ENCODE measurements at places on chromosomes 6 and 20.

DNA sequence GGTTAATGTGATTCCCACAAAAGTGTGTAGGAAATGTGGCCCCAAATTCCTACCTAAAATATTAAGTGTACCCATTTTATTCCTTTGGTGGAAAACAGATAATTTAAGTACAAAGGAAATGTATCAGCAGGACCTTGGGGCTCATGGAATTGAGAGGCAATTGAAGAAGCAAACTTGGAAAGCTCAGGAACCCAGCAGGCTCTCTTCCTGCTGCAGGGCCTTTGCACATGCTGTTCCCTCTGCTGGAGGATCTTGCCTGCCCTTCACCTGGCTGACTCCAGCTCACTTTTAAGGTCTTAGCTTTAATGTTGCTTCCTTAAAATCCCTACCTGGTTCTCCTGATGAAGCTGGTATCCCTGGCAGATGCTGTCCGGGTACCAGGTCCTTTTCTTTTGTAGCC, 9.8 kb upstream of the BLCAP start:
- no peak for DNase-seq

GRCh38 chr6:100484474-100484873, 19.8 kb upstream of the SIM1 start:
- DNase-seq: no peak

DNA sequence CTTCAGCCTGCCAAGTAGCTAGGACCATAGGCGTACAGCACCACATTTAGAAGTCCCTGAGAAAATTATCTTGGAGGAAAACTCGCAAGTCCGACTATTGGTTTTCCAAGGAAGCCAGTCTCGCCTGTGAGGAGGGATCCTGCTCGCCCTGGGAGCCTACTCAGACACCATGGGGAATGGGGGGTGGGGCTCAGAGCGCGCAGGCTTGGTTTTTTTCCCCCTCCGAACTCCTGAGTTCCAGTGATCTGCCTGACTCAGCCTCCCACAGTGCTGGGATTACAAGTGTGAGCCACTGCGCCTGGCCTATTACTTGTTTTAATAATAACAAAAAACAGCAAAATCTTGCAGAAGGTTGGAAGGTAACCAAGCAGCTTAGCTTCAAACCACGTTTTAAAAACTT, 153.7 kb downstream of the OR2B2 start:
- DNase-seq: no peak

GRCh38 chr6:22751223-22751622, 181.9 kb downstream of the HDGFL1 start:
- no peak for DNase-seq

DNA sequence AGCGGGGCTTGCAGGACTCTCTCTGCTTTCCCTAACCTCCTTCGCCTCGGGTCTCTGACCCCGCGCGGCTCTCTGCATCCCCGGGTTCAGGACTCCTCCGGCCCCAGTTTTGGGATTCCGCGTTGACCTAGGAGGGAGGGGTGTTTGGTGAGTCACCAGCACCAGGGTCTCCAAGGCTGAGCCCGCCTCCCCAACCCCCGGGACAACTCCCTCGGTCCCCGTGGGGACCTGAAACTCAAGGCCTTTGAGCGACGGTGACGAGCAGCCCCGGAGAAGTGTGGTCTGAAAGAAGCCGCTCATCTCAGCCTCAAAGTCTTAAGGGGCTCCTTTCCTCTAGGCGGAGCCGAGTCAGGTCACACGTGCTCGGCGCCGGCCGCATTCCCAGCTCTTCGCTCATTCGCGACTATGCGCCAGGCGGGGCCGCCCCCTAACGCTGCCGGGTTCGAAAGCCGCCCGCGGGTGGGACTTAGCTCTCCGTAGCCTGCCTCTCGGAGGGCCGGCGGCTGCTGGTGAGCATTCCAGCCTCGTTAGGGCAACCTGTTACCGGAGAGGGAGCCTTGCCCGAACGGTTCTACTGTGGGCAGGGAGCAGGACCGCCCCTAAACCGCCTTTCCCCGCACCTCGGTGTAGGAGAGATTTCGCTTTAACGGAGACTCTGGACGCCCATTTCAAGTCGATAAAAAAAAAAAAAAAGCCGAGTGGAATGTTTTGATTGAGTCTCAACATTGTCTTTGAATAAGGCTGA, 3.0 kb upstream of the PRDM13 start:
- no peak for DNase-seq

- no peak for DNase-seq
Observed at GRCh38 chr6:33521489-33522091, 58.5 kb downstream of the BAK1 start.

GRCh38 chr20:57698116-57698866, 11.5 kb downstream of the PMEPA1 start:
- DNase-seq: no peak

DNA sequence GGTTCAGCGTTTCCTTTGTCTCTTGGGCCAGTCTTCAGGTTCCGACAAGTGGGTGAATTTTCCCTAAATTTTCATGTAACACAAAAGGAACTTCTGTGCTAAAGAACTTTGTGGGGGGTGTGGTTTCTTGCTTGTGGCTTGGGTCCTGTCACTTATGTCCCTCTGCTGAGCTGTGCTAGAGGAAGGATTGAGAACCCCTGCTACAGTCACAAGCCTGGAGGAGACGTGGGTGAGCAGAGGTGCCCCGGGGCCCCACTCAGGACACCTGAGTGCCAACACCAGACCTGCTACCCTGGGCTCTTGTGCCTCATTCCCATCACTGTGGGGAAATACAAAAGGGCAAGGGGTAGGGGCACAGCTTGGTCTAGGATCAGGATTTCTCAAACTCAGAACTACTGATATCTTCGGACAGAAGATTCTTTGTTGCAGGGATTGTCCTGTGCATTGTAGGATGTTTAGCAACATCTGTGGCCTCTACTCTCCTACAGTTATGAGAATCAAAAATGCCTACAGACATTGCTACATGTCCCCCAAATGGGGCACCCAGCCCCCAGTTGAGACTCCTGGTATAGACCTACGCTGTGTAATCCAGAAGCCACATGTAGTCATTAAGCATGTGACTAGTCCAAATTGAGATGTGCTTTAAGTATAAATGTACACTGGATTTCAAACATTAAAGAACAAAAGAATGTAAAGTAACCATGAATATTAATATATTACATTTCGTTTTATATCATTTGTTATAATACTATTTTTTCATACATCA, 128.7 kb downstream of the LY86 start:
- DNase-seq: no peak

DNA sequence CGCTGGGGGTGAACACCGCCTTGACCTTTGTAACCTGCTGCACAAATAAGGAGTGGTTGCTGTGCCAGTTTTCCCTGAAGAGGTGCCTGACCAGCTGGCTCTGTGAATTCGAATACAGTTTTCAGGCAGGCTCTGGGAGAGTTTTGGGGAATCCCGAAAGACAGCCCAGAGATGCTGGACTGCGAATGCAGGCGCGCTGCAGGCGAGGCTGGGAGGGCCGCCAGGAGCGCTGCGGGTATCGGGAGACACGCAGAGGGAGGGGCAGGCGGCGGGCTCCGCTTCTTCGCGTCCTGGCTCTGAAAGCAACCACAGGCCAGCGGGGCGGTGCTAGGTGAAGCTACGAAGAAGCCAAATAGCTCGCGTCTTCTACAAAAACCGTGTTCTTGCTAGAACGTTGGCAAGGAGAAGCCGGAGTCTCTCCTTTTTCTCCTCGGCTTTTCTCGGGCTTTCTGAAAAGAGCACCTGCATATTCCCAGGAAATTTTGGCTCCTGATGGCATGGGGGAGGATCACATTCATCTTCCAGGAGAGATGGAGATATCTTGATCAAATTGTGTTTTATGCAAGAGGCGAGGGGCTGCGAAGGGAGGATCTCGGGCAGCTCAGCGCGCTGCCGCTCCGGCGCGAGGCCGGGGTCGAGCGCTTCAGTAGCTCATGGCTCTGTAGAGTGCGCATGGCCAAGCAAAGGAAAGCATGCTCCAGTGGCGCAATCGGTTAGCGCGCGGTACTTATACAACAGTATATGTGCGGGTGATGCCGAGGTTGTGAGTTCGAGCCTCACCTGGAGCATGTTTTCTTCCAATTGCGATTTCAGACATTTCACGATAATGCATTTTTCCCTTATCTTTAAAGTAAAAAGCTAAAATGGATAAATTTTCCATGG, 158.1 kb upstream of the ZNF184 start:
- DNase-seq: peak; percentile 72

DNA sequence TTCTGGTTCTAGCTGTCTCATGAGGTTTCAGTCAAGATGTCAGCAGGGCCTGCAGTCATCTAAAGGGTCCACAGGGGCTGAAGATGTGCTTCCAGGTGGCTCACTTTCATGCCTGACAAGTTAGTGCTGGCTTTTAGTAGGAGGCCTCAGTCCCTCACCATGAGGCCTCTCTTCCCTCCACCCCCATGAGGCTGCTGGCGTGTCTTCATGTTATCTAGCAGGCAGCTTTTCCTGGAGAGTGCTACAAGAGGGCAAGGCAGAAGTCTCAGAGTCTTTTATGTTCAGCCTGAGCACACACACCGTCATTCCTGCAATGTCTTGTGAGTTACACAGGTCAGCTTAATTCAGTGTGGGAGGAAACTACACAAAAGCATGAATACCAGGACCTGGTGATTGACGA, 769.9 kb downstream of the HDGFL1 start:
- no peak for DNase-seq

DNA sequence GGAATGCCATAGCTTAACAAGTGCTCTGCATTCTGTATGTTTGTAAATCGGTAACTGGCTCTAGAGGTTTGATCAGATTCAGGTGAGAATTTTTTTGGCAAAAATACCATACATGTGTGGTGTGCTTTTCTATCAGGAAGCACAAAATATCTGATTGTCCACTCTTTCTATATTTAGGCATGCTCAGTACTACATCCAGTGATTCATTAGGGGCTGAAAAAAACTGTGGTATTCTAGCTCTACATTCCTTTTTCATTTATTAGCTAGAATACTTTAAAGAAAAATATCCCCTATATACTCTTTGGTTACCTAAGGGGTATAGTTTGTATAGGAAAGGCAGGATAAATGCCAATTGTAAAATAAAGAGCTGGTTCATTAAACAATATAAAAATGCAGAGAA, 10.6 kb upstream of the ELOVL2 start:
- no peak for DNase-seq

DNA sequence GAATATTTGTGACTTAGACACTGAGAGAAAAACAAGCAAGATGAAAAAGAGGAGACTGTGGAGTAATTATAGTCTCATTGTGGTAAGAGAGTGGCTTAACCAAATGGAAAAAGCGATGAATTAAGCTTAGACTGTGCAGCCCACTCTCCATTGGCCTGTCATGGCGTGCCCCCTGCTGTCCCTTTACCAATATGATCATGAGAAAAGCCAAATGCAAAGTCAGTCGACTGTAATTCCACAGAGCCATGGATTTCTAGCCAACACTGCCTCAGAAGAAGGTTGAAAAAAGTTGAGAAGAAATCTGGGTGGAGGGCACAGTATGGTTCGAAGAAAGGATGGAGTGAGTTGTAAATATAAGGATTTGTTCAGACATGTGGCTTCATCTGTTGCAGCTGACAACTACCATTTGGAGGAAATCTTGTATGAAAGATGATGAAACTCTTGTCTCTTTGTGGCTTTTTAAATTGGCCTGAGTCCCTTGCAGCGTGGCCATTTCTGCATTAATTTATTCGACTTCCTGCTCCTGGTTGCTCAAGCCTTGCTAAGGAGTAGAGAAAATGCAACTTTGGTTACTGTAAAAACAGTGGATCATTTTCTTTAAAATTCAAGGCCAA, 251.4 kb downstream of the DOK5 start:
- DNase-seq: no peak

GRCh38 chr6:73823046-73823735, 127.2 kb downstream of the CD109 start:
- DNase-seq: no peak

- DNase-seq: no peak
Observed at GRCh38 chr6:132811276-132811675, 3.1 kb upstream of the RPS12 start.

DNA sequence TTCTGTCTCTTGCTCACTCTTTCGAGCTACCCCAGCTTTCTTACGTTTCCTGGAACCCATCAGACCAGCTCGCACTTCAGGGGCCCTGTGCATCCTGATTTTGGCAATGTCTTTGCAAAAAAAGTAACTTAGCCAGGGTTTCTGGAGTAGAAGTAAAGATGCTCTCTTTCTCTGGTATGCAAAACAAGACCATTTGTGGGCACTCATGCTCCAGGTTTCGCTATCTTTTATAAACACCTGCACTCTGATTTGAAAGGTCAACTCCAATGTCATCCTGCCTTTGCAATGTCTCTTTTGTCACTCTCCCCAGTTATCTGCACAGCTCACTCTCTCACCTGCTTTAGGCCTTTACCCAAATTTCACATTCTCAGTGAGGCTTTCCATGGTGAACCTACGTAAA, 869.1 kb downstream of the QKI start:
- DNase-seq: no peak

DNA sequence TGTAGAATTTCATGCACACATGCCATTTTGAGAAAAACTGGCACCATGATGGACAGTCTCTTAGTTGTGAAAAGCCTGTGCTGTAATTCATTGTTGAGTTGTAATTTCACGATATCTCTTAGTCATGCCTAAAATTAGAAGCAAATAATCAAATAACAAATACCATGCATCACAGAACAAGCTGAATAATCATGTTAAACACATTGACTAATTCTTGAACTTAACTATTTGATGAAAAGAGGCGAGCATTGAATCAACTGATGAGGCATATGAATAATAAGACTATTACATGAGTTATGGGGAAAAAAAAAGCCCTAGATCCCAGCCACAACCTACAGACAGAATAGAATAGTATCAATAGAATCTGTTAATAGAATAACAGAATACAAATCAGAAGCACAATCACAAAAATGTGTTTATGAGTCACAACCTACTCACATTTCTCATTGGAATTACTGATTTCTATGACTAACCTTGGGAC, 14.2 kb upstream of the RNF217 start:
- DNase-seq: no peak

GRCh38 chr6:52012582-52012981, 74.8 kb downstream of the PKHD1 start:
- DNase-seq: no peak

GRCh38 chr6:8914700-8915099, 479.4 kb upstream of the SLC35B3 start:
- no peak for DNase-seq

GRCh38 chr6:3310703-3311102, 52.0 kb downstream of the PSMG4 start:
- no peak for DNase-seq

DNA sequence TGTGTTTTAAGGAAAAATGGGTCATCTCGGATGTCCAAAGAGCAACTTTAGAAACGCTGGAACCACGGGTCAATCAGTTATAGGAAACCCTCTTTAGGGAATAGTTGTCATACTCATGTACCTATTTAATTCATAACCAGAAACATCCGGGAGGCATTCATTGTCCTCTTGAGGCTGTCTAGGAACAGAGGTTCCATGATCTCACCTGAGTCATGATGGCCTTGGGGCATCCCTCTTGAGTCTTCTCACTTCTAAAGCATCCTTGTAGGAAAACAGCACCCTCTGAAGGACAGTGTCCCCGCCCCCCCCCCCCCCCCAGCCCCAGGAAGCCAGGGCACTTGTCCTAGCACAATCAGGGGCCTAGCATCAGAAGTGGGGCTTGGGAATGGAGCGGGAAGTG, 46.3 kb upstream of the CDH4 start:
- DNase-seq: no peak

DNA sequence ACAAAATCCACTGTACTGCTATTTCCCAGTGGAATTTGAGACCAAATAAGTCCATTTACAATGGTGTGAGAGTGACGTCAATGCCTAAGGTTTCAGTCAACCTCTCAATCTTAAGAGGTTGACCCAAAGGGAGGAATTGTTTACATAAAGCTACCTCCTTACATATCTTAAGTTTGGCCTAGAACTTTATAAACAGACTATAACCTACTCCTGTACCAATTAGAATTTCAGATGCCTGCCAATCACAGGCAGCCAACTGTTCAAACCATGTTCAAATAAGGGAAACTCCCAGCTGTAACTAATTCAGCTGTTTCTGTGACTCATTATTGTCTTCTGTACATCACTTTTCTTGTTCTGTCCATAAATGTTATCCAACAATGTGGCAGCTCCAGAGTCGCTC, 14.5 kb downstream of the LGSN start:
- DNase-seq: no peak
